Activated CD8-positive, alpha-beta memory T cell treated with anti-CD3 and anti-CD28 coated beads for 48 hours (primary cell): ENCODE measurements at places on chromosomes 12 and 14.

DNA sequence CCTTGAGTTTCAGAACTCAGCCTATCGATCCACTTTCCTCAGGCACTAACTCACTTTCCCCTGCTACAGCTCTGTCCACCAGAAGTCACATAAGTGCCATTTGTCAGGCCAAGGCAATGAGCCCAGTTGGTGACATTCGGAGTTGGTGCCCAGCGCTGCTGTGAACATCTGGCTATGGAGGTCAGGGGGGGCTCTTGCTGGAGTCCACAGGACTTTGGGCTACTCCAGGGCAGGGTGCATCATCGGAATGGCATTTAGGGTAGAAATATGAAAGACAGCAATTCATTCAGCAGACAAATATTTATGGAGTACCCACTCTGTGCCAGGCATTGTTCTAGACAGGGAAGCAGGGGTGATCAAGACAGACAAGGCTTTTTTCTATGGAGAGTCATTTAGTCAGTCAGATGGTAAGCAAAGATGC lies 1.5 kb upstream of the PPP1CC start:
- no peak for DNase-seq

- DNase-seq, result no peak
Measured at GRCh38 chr14:105499256-105500035, 8.4 kb downstream of the TEDC1 start.

DNA sequence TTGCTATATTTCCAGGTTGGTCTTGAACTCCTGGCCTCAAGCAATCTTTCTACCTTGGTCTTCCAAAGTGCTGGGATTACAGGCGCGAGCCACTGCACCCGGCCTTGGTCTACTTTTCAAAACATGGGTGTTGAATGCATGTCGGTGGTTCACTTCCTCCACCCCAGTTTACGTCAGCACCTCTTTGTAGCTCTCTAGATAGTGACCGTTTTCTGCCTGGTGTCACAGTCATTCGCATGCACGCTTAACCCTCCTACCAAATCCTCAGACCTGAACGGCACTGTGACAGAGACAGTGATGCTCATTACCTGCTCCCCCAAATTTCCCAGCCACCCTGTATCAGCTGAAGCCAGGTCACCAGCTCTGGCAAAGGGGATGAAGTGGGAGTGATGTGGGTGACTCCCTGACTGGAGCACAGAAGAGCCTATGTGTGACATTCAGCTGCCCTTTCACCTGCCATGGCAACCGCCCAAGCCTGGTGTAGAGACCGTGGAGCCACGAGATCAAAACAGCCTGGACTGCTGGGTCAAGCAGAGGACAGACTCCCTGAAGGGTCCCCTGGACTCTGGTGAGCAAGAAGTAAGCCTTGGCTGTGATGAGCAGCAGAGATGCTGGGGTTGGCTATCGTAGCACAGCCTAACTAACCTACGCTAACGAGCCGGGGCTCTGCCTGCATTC lies 66.2 kb upstream of the GPR68 start:
- no peak for DNase-seq

GRCh38 chr12:101027200-101027599 lies 182.8 kb downstream of the SLC5A8 start:
- DNase-seq, result no peak

- DNase-seq, result no peak
Measured at GRCh38 chr12:109503611-109504010, 26.2 kb downstream of the UBE3B start.

DNA sequence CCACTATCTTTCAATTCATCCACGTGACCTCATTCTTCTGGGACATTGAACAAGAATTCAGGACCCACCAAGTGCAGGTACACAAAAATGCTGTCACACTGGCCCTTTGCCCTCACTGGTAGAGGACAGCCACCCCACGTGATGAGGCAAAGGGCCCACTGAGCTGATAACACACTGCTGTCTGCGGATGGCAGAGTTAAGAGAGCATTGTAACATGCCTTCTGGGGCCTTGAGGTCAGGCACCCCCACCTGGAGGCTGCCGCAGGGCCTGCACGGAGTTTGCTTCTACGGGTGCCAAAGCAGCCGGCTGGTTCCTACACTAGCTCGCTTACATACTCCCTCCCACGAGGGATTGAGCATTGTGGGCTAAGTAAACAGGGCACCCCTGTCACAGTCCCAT lies 101.0 kb downstream of the LRIG3 start:
- no peak for DNase-seq

GRCh38 chr14:70013271-70013873 lies 134.2 kb downstream of the SMOC1 start:
- peak; percentile 15 for DNase-seq

DNA sequence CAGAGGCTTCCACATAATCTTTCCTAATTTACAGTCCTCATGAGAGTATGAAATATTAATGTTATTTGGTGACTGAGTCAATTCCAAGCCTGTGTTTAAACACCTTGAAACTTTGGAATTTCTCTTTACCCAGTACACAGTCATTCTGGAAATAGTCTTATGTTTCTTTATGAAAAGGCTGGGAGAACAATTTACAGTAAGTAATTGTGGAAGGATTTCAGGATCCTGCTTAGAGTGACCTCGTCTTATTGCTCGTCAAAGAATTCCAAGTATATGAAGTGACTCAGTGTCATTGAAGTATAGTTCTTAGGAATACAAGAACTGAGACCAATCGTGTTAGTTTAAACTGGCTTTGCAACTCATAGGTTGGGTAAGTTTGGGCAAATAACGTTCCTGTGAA lies 634.2 kb downstream of the SLC16A7 start:
- no peak for DNase-seq

DNA sequence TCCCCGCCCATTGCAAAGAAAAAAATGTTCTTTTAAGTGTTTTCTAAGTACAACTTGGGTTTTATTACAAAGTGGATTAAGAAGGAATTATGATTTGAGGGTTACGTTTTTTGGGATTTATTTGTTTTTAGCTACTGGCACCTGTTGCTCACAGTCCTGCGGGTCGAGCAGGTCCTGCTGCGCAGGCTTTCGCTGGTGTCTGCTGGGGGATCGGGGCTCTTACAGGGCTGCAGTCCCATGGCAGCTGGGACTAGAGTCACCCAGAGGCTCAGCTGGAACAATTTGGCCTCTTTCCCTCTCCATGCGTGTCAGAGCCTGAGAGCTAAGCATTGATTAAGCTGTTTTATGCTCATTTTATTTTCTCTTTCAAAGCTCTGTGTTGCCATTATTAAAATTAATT lies 55.6 kb upstream of the DYNC1H1 start:
- DNase-seq, result no peak

GRCh38 chr12:12032851-12033797 lies 37.6 kb upstream of the BCL2L14 start:
- no peak for DNase-seq

DNA sequence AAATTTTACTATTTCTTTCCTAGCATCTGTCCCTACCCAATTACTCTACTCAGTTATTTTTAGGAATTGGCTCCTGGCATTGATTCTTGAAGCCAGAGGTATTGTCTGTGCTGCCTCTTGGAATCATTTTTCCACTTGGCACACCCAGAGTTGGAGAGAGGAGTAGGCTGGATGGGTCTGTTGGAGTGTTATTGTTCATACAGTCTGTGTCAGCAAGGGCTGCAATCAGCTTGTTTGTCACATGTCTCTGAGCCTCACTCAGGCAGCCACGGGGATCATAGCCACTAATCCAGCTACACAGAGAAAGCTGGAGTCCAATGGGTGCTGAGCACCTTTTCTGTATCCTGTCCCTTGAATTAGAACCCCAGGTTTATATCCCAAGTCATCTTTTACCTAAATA lies 176.0 kb upstream of the DYRK2 start:
- DNase-seq, result no peak

- DNase-seq, result no peak
Measured at GRCh38 chr12:70417121-70417520, 51.0 kb downstream of the KCNMB4 start.

DNA sequence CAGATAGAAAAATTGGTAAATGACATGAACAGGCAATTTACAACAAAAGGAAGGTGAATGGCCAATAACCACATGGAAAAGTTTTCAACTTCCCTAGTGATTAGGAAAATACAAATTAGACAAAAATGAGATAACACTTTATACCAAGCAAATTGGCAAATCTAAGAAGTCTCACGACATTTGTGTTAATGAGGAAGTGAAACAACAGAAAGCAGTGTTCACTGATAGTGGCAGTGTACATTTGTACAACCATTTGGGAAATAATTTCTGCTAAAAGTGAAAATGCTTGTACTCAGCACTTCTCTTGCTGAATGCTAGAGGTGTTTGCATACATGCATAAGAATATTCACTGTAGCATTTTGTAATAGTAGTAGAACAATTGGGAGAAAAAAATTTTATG lies 126.6 kb downstream of the LLPH start:
- DNase-seq, result no peak

DNA sequence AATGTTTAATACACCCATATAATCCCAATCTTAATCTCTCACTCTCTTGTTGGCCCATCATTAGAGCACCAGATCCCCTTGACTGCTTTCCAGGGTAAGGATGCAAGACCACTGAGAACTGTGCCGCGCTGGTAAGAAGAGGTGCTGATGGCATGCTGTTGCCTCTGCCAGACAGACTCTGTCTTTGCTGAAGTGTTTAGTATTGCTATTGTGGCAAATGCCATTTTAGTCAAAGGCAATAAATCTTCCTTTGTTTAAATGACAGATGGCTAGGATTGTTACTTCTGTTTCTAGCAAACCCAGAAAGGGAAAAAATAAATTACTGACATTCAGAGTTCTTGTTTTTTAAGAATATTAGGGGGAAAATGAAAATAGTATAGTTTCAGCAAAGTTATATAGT lies 152.3 kb downstream of the MON2 start:
- no peak for DNase-seq

- no peak for DNase-seq
Measured at GRCh38 chr14:93981316-93982229, 5.2 kb upstream of the ASB2 start.

DNA sequence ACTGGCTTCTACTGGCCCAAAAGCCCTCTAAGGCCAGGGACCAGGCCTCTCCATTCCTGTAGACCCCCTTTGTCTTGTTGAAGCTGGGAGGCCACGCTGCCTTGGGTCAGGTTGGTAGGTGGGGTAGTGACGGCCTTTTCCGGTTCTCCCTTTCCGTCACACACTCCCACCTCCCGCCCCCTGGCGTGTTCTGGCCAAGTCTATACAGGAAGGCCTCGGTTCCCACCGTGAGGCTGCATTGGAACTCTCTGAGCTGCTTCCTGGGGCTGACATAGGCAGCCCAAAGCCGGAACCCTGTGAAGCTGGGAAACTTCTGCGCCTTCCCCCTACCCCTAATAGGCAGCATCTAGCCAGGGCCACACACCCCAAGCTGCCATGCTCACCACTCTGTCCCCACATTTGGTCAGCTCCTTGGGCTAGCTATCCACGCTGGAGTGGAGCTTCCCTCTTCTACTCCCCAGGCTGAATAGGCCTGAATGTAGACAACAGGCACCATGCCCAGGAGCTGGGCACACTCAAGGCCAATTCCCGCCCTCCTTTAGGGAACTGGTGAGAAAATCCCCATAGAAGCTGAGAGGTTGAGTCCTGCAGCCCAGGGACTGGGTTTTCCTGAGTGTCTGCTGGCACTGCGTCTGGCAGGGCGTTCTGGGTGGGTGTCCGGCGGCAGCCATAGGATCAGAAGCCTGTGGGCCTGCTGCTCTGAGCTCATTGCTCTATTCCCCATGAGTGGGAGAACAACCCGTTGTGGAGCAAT lies 35.7 kb downstream of the RIN3 start:
- no peak for DNase-seq

DNA sequence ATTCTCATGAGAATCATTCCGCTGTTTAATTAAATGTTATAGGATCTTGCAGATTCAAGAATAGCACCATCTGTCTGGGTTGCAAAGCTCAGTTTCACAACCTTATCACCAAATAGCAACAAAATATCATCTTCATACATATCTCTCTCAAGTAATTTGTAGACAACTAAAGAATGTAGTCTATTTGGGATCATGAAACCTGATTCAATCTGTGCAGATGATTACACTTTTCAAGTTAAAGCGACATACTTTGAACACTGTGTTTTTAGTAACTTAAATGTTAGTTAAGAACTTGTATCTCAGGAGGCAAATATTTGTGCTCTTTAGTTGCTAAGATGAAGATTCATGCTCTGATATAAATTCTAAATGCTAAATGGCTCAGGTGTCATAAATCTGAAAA lies 14.8 kb downstream of the MED13L start:
- DNase-seq, result no peak

DNA sequence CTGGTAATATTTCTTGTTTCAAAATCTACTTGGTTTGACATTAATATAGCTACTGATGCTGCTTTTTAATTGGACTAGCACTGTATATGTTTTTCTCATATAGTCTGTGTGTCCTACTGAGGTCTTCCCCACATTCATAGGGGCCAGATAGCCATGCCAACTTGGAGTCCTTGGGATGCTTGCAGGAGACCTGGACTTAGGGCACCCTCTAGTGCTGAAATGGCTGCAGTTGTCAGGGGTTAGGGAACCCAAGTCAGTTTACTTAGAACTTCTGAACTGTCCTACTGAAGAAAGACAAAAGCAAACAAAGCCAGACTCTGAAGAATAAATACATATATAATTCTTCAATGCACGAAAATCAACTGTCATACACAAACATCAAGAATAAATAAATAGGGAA lies 279.9 kb upstream of the SYT1 start:
- no peak for DNase-seq

GRCh38 chr14:105203057-105203531 lies 22.0 kb upstream of the NUDT14 start:
- DNase-seq, result peak; percentile 57

GRCh38 chr12:104538891-104539462 lies 82.2 kb downstream of the CHST11 start:
- no peak for DNase-seq

- DNase-seq, result no peak
Measured at GRCh38 chr14:65304239-65304638, 108.3 kb upstream of the FUT8 start.

DNA sequence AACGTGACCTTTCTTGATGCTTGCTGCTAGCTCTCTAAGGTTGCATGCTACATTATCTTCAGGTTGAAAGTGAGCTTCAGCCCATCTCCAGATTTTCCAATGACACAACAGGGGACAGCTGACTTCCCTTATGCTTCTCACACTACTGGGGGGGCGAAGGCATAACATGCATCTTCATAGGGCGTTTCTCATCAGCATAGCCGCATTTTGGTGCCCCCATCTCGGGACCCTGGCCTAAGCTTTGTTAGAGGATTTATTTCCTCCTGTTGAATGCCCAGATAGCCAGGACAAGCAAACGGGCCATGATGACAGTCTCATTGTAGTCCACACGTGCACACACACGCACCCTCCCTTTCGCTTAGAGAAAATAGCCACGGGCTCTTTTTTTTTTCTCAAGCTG lies 30.7 kb downstream of the SSPN start:
- no peak for DNase-seq

- DNase-seq, result peak; percentile 11
Measured at GRCh38 chr12:103841690-103842584, 903 bp upstream of the NT5DC3 start.

DNA sequence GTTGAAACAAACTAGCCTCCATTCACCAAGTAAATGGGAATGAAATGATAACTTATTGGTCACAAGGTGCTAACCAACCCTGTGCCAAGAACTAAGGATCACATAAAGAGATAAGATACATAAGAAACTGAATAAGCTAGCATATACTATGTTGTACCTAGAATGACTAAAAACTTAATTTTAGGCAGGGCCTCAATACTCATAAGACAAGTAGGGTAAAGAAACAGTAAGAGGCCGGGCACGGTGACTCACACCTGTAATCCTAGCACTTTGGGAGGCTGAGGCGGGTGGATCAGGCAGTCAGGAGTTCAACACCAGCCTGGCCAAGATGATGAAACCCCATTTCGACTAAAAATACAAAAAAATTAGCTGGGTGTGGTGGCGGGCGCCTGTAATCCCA lies 17.7 kb downstream of the GDF11 start:
- peak; percentile 25 for DNase-seq

- DNase-seq, result no peak
Measured at GRCh38 chr14:54692284-54692772, 125.4 kb downstream of the SAMD4A start.

- DNase-seq, result no peak
Measured at GRCh38 chr12:94078138-94078723, 70.1 kb upstream of the PLXNC1 start.
